Fibroblast of skin of scalp (primary cell): ENCODE measurements at places on chromosomes 5 and 9.

DNA sequence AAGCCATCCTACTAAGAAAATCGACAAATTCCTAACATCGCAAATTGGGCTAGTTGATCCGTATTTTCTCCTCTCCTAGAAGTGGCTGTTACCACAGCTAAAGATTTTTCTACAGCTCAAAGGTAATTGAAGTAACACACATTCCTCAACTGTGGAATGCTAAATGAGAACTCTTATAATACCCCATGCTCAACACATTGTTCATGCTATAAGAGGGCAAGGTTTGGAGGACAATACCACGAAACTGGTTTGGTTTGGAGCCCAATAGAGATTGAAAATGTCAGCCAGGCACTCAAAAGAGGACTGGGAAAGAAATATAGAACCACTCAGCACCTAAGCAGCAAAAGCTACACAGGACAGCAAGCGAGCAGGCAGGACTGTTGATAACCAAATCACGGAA, 10.1 kb downstream of the TXN start:
- no peak for DNase-seq

GRCh38 chr5:40502736-40503135, 177.0 kb upstream of the PTGER4 start:
- no peak for DNase-seq

GRCh38 chr9:17744786-17745185, 165.9 kb downstream of the SH3GL2 start:
- DNase-seq: peak; percentile 13

DNA sequence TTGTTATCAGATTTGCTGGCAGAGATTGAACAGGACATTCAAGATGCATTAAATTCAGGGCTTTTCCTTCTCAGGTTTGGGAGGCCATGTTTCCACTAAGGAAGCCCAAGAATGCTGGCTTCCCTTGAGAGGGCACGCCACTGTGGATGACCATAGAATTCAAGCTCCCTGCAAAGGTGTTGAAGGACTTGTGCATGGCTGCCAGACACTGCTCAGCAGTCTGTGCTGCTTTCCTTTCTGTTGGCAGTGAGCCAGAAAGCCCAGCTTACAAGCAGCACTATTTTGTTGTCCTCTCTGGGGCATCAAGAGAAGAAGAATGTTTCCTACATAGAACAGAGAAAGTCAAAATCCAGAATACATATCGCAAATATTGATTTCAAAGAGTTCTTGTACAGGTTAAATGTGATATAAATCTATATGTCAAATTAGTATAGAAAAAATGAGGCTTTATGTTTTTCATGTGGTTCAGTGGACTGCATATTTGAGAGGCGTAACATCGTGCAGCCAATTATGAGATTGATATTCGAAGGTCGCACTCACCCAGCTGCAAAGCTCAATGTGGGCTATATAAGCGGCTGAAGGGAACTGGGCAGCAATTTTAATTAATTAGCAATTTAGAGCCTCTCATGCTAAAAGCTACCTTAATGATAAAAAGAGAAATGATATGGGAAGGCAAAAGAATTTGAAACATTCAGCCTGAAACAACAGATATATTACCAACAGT, 103.1 kb upstream of the ISL1 start:
- no peak for DNase-seq

- DNase-seq: peak; percentile 18
Observed at GRCh38 chr5:79172269-79172668, 60.7 kb downstream of the BHMT start.

GRCh38 chr5:158923799-158924551, 175.7 kb downstream of the EBF1 start:
- DNase-seq: no peak
